ENCODE measurements at places on chromosomes 4 and X. TPM values are rescaled to one million over a fixed set of nuclear protein-coding genes. Genes with fewer than 3 reads are reported as not detected.
A peak's percentile ranks its signal among the peaks of the same experiment; 100 is the strongest.

DNA sequence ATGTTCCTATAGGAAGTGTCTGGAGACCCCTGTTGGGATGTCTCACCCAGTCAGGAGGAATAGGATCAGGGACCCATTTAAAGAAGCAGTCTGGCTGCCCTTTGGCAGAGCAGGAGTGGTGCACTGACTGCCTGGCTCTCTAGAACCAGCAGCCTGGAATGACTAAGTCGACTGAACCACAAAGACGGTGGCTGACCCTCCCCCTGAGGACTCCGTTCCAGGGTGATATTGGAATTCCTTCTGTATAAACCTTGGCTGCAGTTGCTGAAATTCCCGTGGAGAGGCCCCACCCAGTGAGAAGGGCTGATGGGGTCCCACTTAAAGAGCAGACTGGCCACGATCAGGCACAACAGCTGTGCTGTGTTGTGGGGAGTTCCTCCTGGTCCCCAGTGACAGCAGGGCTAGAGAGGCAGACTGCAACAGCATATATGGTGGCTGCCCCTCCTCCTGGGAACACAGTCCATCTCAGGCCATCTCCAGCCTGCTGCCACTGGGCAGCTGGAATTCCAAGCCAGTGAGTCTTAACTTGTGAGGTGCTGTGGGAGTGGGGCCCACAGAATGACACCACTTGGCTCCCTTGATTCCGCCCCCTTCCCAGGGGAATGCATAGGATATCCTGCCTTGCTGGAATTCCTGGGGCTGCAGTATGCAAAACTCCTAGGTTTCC lies 41.8 kb upstream of the RLIM start:
- no peaks in the 10 kb centered on the region for H3K36me3 ChIP-seq
- no peaks in the 10 kb centered on the region for H3K4me1 ChIP-seq
- H3K27me3 ChIP-seq, result no peaks in the 10 kb centered on the region
- no peak overlapping the region for H3K27ac ChIP-seq
- peak; percentile 27 for DNase-seq

DNA sequence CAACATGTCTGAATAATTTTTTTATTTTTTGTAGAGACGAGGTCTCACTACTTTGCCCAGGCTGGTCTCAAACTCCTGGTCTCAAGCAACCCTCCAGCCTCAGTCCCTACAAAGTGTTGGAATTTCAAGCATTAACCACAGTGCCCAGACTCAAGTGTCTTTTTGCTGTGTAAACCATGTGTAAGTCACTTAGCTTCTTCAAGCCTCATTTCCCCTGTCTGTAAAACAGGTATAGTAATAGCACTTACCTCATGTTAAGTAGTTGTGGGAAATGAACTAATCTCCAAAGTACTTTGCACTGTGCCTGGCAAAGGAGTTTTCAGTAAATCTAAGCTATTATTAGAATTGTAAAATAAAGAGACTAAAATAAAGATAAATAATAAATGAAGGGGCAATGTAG lies 35.7 kb downstream of the STBD1 start:
- peaks cover 9% of the 10 kb centered on the region for H3K27me3 ChIP-seq
- H3K27ac ChIP-seq, result no peak overlapping the region
- no peak overlapping the region for H3K4me3 ChIP-seq

Gene ENPEP
- total RNA-seq, result 0.28 TPM

GRCh38 chrX:41518841-41519220 lies 71.7 kb downstream of the NYX start:
- DNase-seq, result peak; percentile 49
- peaks cover 5% of the 10 kb centered on the region for H3K36me3 ChIP-seq
- H3K4me1 ChIP-seq, result no peaks in the 10 kb centered on the region
- no peak overlapping the region for H3K4me3 ChIP-seq
- no peak overlapping the region for H3K27ac ChIP-seq

Gene SAGE1
- total RNA-seq, result not detected

Gene PITX2
- 3.6 TPM for total RNA-seq

Gene TBC1D1
- total RNA-seq, result 90.3 TPM

Gene NCBP2L
- total RNA-seq, result not detected

- H3K27me3 ChIP-seq, result no peaks in the 10 kb centered on the region
- H3K27ac ChIP-seq, result no peak overlapping the region
- H3K36me3 ChIP-seq, result no peaks in the 10 kb centered on the region
- no peaks in the 10 kb centered on the region for H3K4me1 ChIP-seq
- H3K4me3 ChIP-seq, result no peak overlapping the region
Measured at GRCh38 chr4:14596028-14596427, 406.3 kb upstream of the CPEB2 start.

Gene COX7B2
- total RNA-seq, result not detected

All from IMR-90 (cell line).